Tracheal epithelial cell (primary cell): ENCODE measurements at places on chromosomes 2 and 18. TPM values are rescaled to one million over a fixed set of nuclear protein-coding genes. Genes with fewer than 3 reads are reported as not detected.

The DPP4 gene
- total RNA-seq = 1.3 and 75.9 TPM in 2 replicates

The UCN gene
- total RNA-seq = 0.48 and 0.85 TPM in 2 replicates

The DHRS9 gene
- total RNA-seq = 0.72 and 13.0 TPM in 2 replicates

The PARD6G gene
- total RNA-seq = 20.2 and 30.1 TPM in 2 replicates

The STEAP3 gene
- total RNA-seq = 23.6 and 29.0 TPM in 2 replicates

The TFPI gene
- 5.3 and 19.0 TPM in 2 replicates for total RNA-seq

The DYNAP gene
- not detected in 2 replicates for total RNA-seq

The SLC9A4 gene
- total RNA-seq = 2.7 TPM in 1 of 2 replicates, not detected in the other

The DNAJC5G gene
- total RNA-seq = not detected in 2 replicates

The DNER gene
- 1.2 and 2.6 TPM in 2 replicates for total RNA-seq
